ENCODE measurements at places on chromosomes 1 and 21.

DNA sequence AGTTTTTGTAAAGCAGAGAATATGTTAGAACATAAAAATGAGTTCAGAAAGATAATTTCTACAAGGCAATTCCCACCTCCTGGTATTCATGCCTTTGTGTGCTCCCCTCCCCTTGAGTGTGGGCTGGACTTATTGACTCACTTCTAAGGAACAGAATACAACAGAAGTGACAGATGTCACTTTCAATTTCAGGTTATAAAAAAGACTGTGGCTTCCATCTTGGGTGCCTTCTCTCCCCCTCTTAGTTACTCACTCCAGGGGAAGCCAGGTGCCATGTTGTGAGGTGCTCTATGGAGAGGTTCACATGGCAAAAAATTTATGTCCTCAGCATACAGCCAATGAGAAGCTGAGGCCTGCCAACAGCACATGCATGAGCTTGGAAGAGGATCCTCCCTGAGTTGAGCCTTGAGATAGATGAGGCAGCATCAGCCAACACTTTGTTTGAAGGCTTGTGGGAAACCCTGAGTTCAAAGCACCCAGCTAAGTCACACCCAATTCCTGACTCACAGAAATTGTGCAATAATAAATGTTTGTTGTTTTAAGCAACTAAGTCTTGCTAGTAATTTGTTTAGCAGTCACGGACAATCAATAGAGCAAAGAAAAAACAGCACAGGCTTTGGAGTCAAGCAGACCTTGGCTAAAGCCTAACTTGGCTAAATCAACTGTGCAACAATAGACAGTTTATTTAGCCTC, 73.5 kb upstream of the NGF start:
- DNase-seq: peak; percentile 86

- DNase-seq: no peak
Observed at GRCh38 chr1:219834314-219834917, 93.9 kb downstream of the SLC30A10 start.

DNA sequence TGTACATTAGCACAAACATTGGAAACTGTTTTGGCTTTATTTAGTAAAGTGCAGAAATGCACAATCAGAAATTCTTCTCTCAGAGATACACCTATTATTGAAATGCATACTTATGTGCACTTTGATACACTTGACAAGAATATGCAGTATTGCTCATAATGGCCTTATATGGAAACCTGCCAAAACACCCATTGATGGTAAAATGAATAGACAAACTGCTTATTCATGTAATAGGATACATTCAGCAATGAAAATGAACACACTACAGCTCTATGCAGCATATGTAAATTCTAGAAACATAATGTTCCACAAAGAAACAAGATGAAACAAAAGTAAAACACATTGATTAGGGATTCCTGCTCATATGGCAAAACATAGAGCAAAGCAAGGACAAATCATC, 223.9 kb downstream of the S1PR1 start:
- DNase-seq: no peak

GRCh38 chr1:85199667-85200462, 951 bp downstream of the SYDE2 start:
- no peak for DNase-seq

DNA sequence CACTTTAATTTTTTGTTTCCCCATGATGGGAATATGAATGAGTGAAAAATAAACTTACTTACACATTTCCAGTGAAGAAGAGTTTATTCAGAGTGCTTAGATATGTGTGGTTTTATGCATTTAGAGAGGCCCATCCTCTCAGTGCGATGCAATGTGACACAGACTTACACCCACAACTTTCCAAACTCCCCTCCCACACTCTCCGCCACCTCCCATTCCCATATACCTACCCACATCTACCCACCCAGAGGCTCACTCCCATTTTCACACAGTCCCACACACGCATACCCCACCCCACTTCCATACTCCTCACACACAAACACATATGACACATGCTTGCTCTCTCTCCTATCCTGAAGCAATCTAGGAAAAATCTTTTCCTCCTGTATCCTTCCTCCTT, 21.9 kb upstream of the KANK4 start:
- no peak for DNase-seq

DNA sequence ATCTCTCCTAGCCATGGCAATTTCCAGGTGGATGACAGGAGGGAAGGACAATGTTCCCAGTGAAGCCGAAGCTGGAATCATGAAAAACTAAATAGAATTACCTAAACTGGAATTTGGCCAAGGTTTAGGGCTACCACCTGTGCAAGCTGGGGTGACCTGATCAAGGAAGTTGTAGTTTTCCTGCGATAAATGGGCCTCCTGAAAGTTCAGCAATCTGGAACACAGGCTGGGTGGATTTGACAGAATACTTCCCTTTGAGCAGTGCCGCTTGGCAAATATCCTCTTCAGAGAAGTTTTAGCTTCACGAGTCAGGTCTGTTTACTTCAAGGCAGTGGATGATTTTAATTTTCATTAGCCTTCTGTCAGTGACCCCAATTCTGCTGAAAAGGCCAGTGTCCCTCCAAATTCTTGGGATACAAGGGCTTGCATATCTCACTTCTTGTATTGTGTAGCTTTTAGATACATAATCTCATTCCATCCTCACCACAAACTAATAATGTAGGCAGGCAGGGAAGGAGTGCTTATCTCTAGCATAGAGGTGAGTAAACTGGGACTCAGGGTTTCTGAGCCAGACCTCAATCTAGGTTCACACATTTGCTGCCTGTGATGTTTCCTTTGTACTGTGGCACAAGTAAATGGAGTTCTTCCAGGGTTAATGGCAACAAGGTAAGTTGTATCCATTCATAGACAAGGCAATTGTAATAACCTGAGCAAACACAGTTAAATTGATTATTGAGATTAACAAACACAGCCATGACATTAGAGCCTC, 349.4 kb downstream of the NUF2 start:
- no peak for DNase-seq

- no peak for DNase-seq
Observed at GRCh38 chr1:46948629-46949416, 7.5 kb upstream of the CYP4A11 start.

- DNase-seq: no peak
Observed at GRCh38 chr1:116902723-116903383, 6.9 kb upstream of the PTGFRN start.

- peak; percentile 96 for DNase-seq
Observed at GRCh38 chr1:66262208-66262963, 271.6 kb upstream of the SGIP1 start.

DNA sequence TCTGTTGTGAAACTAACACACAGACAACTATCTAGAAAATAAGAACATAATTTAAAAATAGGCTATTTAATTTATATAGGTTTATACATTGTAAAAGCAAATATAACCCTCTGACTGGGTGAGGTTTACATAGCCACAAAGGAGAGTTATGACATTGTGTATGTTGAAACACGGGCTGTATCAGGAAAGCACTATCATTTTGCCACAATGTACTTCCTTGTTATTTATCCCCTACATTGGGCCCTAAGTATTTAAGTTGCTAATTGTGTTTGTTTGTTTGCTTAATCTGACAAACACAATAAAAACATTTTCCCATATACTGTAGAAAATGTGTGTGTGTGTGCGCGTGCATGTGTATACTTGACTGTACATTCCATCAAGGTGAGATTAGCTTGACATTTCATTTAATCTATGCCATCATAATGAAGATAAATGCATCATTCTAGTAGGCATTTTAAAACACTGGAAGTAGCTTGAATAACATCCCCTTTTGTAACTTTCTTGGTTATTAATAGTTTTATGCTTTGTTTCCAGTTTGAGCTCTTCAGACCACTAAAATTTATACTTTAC, 72.1 kb downstream of the RGS13 start:
- DNase-seq: no peak

GRCh38 chr1:53579221-53580008, 120.2 kb downstream of the DMRTB1 start:
- no peak for DNase-seq

- peak; percentile 41 for DNase-seq
Observed at GRCh38 chr1:169809370-169810095, 14.8 kb upstream of the METTL18 start.

All from AG10803 (cell line).